ENCODE measurements at places on chromosomes 16 and 17.

DNA sequence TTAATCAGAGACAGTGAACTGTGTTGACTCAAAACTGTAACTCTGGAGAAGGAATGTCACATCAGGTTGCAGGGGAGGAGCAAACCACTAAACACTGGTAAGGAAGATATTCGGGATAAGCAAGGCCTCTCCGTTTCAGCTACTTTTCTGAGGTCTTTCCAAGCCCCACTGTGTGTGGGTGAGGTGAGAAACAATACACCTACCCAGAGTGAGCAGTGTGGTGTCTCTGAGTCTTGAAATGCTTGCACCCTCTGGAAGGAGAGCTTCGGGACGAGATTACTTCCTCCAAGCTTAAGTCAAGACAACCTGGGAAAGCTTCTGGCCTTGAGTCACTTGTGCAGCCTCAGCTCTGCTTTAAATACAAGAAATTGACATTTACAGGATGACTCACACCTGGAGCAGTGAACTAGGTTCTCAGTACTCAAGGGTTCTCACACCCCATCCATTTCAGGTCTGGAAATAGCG lies 2.5 kb upstream of the MAP3K14 start:
- DNase-seq: no peak

GRCh38 chr16:28863929-28864793 lies 518 bp downstream of the SH2B1 start:
- DNase-seq: peak; percentile 13

GRCh38 chr17:81656835-81657234 lies 493 bp upstream of the PDE6G start:
- DNase-seq: no peak

GRCh38 chr16:27154705-27155521 lies 48.4 kb upstream of the KDM8 start:
- peak; percentile 67 for DNase-seq

GRCh38 chr16:88706965-88707826 lies 893 bp downstream of the CTU2 start:
- no peak for DNase-seq

DNA sequence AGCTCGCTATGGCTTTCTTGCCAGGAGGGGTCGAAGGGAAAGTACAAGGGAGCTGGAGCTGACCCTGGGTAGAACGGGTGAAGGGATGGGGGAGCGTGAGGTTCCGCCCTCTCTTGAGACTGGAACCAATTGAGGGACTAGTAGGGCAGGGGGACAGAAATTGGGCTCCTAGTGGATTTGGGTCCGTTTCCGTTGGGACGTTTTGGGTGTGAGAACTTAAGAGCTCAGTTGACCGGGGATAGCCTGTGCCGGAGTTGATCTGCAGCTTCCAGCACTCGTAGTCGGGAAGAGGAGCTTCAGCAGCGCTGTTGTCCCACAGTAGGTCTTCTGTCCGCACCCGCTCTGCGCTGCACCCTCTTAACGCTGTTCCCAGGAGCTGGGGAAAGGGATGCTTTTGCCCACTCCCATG lies 481 bp downstream of the CNTROB start:
- DNase-seq: no peak

DNA sequence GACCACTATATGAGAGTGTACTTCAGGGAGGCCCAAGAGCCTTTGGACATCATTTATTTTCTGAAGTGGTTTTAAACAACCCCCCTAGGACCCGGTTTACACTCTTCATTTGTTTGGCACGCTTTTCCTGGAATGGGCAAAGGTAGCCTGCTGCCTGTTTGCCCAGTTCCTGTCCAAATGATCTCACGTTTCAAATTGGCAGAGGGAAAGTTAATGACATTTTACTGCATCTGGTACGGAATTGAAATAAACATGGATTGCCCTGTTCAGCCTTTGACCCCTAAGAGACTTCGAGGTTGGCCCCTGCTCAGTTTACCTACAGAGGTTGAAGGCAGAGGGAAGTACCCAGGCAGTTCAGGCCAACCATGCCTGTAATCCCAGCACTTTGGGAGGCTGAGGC lies 5.8 kb upstream of the RPRML start:
- no peak for DNase-seq

- DNase-seq: no peak
These were observed 16.7 kb upstream of the FOXJ1 start for GRCh38 chr17:76157759-76158158.

- no peak for DNase-seq
These were observed 141.1 kb downstream of the MSI2 start for GRCh38 chr17:57397402-57397801.

DNA sequence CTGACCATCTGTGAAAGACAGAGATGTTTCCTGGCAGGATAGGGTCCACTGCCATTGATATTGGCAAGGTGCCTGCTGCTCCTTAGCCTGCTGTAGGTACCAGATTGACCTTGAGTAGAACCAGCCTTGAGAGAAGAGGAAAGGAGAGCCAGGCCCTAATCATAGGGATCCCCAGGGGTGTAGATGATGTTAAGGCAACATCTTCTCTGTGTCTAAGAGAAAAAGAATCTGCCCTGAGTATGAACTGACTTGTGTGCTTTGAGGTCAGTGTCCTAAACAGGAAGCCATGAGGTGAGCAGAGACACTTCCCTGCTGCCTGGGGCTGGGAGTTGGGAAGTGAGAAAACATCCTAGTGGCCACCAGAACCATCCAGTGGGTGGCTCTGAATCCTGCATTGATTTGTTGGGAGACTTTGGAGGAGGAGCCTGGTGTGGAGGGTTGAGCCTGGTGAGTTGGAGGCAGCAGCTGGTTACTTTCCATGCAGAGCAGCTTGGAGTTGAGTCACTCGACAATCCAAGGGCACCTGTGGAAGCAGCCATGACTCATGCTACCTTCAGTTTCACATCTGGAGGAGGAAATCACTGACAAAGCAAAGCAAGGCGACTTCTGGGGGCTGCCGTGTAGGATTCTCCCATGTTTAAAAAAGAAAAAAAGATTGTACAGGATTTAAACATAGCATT lies 47.8 kb downstream of the BMERB1 start:
- no peak for DNase-seq

- DNase-seq: no peak
These were observed 277.1 kb downstream of the XYLT1 start for GRCh38 chr16:17193566-17194100.

- DNase-seq: no peak
These were observed 1.0 kb downstream of the MAP2K4 start for GRCh38 chr17:12021623-12022140.

- no peak for DNase-seq
These were observed 3.5 kb downstream of the WDR81 start for GRCh38 chr17:1727876-1728630.

DNA sequence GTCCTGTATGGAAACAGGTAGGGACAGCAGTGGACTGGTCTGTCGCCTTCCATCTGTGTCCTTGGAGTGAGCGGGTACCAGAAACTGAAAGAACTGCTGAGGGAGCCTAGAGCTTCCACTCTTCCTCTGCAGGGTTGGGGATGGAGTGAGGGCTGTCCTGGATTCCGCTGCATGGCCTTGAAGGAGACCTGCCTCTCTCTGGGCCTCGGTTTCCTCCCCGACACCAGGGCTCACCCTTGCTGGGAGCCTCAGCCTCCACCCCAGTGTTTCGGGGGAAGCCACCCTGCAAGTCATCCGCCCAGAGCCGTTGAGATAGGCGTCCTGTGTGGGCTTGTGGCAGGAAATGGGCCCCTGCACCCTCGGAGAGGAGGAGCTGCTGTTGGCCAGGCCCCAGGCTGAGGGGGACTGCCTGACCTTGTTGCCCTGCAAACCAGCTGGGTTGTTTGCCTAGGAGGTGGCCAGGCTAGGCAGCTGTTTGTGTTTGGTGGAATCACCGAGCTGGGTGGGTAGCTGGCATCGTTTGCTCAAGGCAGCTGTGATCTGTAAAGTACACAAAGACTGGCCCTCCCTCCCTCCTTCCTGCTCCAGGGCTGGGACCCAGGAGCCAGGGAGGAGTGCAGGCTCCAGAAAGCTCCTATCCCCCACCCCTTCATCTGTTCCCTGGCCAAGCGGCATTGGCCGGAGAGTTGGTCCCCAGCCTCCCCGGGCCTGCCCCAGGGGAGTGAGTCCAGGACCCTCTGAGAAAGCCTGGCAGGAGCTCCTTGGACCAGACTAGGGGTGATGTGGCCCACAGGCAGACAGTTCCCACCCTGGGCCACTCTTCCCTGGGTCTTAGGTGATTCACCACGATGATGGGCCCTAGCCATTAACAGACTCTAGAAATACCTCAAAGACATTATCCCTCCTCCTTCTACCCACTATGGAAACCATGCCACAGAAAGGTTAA lies 1.3 kb downstream of the RAB37 start:
- DNase-seq: no peak

DNA sequence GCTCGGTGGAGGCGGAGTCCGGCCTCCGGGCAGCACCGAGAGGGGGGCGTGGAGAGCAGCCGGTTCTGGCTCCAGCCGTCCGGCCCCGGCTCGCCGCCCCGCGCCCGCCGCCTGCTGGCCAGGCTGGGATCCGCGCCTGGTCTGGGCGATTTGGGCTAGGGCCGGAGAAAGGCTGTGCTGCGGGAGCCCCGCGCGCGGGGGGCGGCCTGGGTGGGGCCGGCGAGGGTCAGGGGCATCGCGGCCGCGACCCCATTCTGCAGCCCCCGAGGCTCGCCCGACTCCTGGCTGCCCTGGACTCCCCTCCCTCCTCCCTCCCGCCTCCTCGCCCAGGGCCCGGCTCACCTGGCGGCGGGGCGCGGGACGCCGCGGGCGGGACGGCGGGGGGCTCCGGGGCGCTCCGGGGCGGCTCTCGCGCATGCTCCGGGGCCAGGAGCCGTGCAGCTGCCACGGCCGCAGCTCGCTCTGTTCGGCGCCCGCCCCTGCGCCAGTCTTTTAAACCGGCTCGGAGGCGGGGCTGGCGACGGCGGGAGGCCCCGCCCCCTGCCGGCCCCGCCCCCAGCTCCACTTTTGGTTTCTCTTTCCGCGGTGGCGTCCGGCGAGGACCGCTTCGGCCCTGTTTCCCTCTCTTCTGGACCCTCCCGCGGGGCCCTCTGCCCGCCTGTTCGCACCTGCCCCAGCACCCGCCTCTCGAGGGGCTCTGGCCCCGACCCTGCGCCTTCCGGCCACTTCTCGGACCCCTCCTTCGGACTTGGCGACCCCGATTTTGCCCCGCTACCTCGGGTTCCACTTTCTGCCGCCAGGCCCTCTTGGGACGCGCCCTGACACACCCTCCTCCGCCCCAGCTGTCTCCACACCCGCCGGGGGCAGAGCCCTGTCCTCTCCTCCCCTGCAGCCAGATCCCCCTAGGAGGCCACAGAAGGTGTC lies at the start of gene SOCS1:
Gene SOCS1, minus strand, starts transcription at position 468 of the 924 bp plus-strand sequence. CDS start 726 bp downstream, outside the sequence.
- DNase-seq: peak; percentile 68

GRCh38 chr17:77141846-77142449 lies 1.2 kb downstream of the SEC14L1 start:
- DNase-seq: no peak

- no peak for DNase-seq
These were observed 7.4 kb upstream of the SPAG9 start for GRCh38 chr17:51128076-51128475.

GRCh38 chr16:85412911-85413520 lies 200.1 kb upstream of the GSE1 start:
- no peak for DNase-seq

GRCh38 chr17:17873450-17873991 lies 36.7 kb upstream of the SREBF1 start:
- DNase-seq: no peak

Data from HL-60 (cell line).